ENCODE measurements at places on chromosomes 4 and X.

GRCh38 chrX:130228871-130229270, 39.8 kb downstream of the ZNF280C start:
- no peak for DNase-seq

- DNase-seq, result no peak
Observed at GRCh38 chr4:16544251-16544721, 318.0 kb upstream of the TAPT1 start.

DNA sequence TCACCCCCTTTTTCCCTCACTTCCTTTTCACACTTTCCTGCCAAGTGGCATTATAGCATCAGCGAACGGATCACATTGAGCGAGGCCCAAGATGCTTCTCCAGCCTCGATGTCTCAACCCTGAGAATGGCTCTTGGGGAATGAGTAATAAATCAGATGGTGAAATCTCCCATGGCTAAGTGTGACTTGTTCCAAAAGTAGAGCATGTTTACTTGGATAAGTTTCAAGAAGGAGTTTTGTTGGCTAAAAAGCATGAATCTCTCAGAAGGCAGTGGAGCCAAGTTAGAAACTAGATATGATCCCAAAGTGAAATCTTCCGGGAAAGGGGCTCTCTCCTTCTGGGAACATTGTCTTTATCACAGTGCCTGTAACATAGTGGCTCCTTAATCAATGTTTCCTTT, 316.3 kb downstream of the CAMK2D start:
- DNase-seq, result no peak

GRCh38 chrX:119762718-119763117, 4.3 kb downstream of the SOWAHD start:
- no peak for DNase-seq

DNA sequence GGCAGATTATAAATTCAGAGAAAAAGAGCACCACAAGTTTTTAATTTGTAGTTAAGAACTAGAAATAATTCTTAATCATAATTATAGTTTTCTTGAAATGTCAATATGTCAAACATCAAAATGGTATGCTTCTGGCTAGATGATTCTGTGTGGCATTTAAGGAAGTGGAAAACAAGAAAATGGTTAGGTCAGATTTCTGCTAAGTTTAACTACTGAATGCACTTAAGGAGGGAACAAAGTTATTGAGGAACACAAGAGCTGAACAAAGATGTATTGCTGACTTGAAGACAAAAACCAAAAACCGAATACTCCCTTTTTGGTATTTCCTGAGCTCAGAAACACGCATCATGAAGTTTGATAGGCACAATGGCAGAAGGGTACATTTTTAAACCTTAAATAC, 58.7 kb upstream of the GPR34 start:
- no peak for DNase-seq

GRCh38 chrX:50874876-50875275, 35.7 kb upstream of the BMP15 start:
- DNase-seq, result no peak
